Type B pancreatic cell (in vitro differentiated cells): ENCODE measurements at places on chromosomes 6 and 20. TPM values are rescaled to one million over a fixed set of nuclear protein-coding genes. Genes with fewer than 3 reads are reported as not detected.

GRCh38 chr6:72849346-72849745 lies 227.5 kb downstream of the KCNQ5 start:
- H3K36me3 ChIP-seq: no peaks in the 10 kb centered on the region
- no peak overlapping the region for H3K27ac ChIP-seq
- no peak for DNase-seq
- no peaks in the 10 kb centered on the region for H3K4me1 ChIP-seq

GRCh38 chr20:64037498-64038213 lies 1.7 kb downstream of the C20orf204 start:
- DNase-seq: no peak
- H3K4me3 ChIP-seq: peak overlapping the region; percentile 80
- H3K27ac ChIP-seq: peak overlapping the region; percentile 74
- H3K4me1 ChIP-seq: no peaks in the 10 kb centered on the region
- H3K27me3 ChIP-seq: peaks cover 47% of the 10 kb centered on the region

The SAMD5 gene
- total RNA-seq: 9.2 and 11.5 TPM in 2 replicates

The BPIFB1 gene
- 1.8 and 10.9 TPM in 2 replicates for total RNA-seq

The BACH2 gene
- total RNA-seq: 8.5 and 33.5 TPM in 2 replicates
